Foreskin keratinocyte (primary cell): ENCODE measurements at places on chromosomes 1 and 21.

DNA sequence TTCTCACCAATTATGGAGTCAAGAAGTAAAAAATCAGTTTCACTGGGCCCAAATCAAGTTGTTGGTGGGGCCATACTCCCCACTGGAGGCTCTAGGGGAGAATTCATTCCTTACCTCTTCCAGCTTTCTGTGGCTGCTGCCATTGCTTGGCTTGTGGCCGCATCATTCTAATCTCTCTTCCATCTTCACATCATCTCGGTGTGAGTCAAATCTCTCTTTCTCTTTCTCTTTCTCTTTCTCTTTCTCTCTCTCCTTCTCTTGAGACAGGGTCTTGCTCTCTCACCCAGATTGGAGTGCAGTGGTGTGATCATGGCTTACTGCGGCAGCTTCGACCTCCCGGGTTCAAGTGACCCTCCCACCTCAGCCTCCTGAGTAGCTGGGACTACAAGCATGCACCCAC, 28.1 kb downstream of the FAM89A start:
- DNase-seq, result no peak

GRCh38 chr1:61120998-61121397, 38.6 kb downstream of the NFIA start:
- DNase-seq, result no peak

GRCh38 chr1:44662683-44663030, 11.6 kb downstream of the TMEM53 start:
- DNase-seq, result no peak

- DNase-seq, result peak; percentile 71
These were observed 98.5 kb downstream of the ASH1L start for GRCh38 chr1:155463865-155464650.

DNA sequence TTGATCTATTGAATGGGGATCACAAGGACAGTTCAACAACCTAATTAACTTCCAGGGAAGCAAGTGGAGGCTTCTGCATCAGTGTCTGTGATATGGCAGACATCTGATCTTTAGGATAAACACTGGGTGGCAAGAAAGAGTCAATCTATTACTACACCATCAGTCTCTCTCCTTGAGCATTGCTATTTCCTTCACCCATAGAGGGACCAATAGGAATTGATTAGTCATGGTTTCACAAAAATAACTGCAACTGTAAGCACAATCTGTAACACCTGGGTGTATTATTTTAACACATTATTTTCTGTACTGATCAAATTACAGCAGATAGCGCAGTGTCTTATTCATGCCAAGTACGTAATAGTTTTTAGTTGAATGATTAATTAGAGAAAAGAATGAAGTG, 50.3 kb downstream of the USP24 start:
- no peak for DNase-seq

DNA sequence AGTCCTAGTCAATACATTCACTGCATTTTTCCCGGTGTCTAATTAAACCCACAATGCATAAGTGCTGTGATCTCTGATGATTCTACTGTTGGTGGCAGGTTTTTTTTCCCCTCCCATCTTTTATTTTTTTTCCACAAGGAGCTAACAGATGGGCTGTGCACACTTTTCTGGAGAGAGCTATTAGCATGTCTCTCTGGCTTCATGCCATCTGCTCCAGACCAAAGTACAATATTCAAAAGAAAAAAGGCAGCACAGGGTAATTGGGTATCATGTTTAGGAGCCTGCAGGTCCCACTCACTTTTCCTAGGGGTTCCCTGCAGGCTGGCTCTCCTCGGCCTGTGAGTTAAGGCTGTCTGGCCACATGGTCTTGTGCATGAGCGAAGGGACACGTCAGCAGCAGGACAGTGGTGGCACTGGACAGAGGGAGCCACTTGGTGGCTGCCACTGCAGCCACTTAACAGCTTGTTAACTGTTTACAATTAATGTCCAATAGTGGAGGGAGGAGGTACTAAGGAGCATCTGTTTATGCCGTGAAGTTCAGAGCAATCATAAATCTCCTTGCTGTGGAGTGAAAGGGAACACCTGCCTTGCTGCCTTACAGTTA, 53.5 kb upstream of the C8B start:
- no peak for DNase-seq

GRCh38 chr1:112251766-112252506, 144.1 kb upstream of the CTTNBP2NL start:
- peak; percentile 87 for DNase-seq

DNA sequence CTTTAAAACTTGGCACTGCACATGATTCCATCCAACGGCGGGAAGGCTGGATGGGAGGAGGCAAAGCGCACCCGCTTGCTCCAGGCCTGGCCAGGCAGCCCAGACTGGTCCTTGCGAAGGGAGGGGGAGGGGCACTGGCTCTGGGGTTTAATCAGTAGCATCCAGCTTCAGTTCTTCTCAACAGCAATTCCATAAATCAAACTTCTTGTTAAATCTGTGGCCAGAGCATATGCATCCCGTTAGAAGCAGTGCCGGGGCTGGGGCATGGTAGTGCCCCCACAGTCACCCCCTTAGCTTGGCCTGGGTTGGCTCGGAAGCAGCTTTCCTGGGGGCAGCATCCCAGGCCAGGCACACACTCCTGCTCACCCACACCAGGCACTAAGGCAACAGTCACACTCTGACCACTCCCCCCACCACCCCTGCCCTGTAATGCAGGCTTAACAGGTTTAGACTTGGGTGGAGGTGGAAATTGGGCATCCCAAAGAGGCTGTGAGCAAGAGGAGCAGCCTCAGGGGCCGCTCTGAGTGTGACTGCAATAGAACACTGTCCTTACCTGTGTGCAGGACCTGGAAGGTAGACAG, 94.1 kb upstream of the CASZ1 start:
- peak; percentile 50 for DNase-seq

GRCh38 chr1:53339736-53340635, 12.1 kb upstream of the LRP8 start:
- no peak for DNase-seq

GRCh38 chr1:17616731-17617279, 77.3 kb downstream of the ARHGEF10L start:
- peak; percentile 69 for DNase-seq

DNA sequence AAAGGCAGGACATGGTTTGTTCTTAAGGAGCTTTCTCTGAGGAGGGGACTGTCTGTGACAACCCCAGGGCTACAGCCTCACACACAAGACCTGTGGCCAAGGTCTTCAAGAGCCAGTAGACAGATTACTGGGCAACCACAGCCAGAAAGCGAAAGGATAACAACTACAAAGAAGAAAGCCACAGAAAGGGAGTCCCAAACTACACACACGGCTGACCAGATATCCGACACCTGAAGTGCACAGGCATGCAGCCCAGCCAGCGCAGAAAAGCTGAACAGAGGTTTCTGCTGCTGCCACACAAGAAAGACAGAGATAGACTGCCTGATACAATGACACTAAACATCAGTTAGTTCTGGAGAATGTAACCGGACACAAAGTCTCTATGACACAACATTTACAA, 21.4 kb upstream of the NADK start:
- no peak for DNase-seq

- DNase-seq, result peak; percentile 38
These were observed 1.6 kb downstream of the COL11A1 start for GRCh38 chr1:103106426-103107341.

- no peak for DNase-seq
These were observed 37.1 kb upstream of the SERPINC1 start for GRCh38 chr1:173954179-173954578.

- no peak for DNase-seq
These were observed 23.7 kb upstream of the SLC45A1 start for GRCh38 chr1:8294170-8294697.

GRCh38 chr1:192978195-192978710, 80.9 kb downstream of the UCHL5 start:
- DNase-seq, result no peak

DNA sequence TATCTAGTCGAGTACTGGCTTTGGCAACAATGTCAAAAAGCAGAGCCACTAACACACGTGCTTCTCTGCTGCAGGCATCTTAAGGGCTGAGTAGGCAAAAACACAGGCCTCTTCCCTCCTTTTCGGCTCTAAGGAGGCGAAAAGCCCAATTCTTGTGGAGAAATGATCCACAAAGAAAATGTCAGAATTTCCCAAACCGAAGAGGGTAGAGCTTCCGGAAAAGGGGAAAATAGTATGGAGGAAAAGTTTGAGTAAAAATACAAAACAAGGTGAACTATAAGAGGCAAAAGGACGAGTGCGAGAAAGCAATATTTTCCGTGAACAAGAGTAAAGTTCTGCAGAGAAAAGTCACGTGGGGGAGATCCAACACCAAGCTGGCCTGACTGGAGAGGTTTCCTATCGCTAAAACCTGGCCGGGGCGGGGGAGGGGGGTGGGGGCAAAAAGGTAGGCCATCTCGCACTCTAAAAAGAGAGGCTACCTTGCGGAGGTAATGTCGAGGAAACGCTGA, 551 bp downstream of the ZRANB2 start:
- no peak for DNase-seq

GRCh38 chr1:114669562-114670082, at the start of gene DENND2C:
Gene DENND2C (minus strand): TSS chr1:114670049. CDS start chr1:114625984, 44,065 bp downstream.
- no peak for DNase-seq

DNA sequence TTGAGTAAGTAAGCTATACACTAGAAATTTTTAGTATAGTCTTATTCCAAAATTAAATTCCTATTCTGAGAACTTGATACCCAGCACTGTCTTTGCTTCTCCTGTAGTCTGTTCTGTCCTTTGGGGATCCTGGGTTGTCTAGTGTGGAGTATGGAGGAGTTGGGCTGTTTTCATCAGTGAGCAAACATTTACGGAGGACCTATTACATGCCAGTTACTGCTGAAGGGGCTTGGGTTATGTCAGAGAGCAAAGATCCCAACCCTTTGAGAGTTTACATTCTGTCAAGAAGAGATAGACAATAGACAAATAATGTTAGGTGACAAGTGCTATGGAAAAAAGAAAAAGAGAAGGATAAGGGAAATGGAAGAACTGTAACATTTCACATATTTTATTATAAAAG, 9.0 kb downstream of the TRAPPC10 start:
- no peak for DNase-seq

DNA sequence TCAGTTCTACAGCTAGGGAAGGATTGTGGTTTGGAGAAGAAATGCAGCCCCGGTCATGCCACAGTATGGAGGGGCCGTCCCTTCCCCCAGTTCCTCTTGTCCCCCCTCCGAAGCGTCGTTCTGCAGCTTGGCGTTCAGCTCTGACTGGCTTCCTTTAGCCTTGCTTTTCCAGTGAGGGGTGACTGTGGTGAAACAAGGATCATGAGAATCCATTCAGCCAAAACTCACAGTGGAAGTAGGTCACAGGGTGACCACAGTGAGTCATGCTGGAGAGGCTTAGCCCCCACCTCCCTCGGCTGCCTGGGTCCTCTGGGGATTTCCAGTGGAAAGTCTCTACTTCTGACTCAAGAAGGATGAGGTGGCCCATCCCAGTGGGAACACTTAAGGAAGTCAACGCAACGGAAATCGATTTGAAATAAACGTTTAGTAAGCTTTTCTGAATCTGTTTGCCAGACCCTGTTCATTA, 37.3 kb upstream of the COL6A2 start:
- DNase-seq, result no peak

DNA sequence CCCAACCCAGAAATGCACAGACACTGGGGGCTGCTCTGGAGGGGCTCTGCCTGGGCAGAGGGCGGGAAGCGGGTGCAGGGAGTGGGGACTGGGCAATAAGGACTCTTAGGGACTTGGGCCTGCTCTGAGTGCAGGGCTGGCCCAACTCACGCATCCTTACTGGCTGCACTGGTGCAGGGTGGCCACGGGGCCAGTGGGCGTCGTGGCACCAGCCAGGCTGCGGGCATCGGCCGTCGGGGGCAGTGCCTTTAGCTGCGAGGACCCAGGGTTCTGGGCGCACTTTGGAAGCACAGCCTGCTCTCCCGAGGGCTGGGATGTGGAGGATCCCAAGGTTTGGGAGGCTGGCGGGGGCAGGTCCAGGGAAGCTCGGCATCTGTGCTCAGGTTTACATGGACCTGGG, 27.1 kb upstream of the TTLL10 start:
- DNase-seq, result no peak

- no peak for DNase-seq
These were observed 12.5 kb upstream of the LPGAT1 start for GRCh38 chr1:211843018-211843417.

DNA sequence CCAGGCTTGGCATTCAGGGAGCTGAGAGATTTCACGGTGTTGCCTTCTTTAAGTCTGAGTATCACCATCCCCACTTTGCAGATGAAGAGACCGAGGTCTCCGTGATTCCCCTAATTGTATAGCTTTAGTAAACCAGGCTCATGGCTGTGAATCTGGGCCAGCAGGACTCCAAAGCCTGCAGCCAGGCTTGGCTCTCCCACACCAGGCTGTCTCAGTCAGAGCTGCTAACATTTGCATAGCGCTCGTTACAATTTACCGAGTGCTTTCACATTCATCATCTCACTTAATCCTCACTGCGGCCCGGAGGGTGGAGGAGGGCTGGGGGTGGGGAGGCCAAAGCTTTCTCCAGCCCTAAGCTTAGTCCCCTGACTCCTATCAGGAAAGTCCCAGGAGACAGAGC, 11.7 kb downstream of the C1orf94 start:
- DNase-seq, result no peak

GRCh38 chr21:15063081-15063813, 1.6 kb downstream of the NRIP1 start:
- DNase-seq, result peak; percentile 31

DNA sequence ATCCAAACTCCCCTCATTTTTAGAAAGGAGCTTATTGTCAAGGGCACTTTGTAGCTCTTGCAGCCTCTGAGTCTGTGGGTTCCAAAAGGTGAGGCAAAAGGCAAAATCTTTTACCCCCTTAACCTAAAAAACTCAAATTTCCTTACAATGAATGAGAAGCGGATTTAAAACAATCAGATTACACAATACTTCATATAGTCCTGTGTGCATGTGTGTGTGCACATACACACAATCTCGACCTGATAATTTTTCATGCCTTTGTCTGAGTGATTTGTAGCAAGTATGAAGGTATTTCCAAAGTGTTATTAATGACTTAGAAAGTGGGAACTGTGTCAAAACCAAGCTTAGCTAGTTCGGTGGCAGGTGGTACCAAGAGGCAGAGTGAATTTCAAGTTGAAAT, 42.9 kb downstream of the GRIK1 start:
- no peak for DNase-seq

DNA sequence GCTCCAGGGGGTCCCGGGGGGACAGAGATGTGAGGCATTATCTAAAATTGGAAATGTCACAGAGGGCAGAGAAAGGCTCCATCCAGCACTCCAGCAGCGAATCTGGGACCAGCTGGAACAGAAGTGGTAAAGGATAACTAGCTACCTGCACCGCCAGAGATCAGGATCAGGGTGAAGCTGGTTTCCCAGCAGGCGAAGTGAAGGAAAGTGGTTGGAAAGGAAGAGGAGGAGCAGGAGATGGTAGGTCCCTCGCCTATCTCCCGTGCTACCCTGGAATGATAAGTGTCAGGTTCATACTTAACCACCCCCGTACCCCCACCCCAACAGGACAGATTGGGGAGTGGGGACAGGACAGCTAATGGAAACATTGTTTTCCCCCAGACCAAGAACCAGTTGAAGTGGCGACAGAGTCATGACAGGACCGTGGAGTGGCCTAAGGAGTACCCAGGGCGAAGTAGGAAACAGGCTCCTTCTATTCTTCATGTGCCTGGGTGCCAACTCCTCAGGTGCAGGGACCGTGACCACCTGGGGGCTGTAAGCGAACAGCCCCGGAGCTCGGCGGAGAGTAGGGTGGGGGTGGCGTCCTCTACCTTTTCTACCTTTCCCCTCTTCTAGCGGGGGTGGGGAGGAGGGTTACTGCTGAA, 717 bp downstream of the B4GALT3 start:
- DNase-seq, result no peak

GRCh38 chr1:203026666-203027663, 674 bp downstream of the PPFIA4 start:
- no peak for DNase-seq
